Motor neuron (in vitro differentiated cells): ENCODE measurements at places on chromosomes 1 and 21. TPM values are rescaled to one million over a fixed set of nuclear protein-coding genes. Genes with fewer than 3 reads are reported as not detected.

Gene CD160
- 2.5 and 2.8 TPM in 2 replicates for total RNA-seq

Gene FCN3
- total RNA-seq, result 2.9 and 4.8 TPM in 2 replicates

Gene DCDC2B
- total RNA-seq, result 3.7 and 4.1 TPM in 2 replicates

Gene GUCA2A
- total RNA-seq, result not detected in 2 replicates

Gene OR6N1
- 0.38 TPM in 1 of 2 replicates, not detected in the other for total RNA-seq

Gene CHI3L2
- 1.3 and 3.4 TPM in 2 replicates for total RNA-seq

Gene ALX3
- not detected in 2 replicates for total RNA-seq
